Temporal lobe (tissue), 4 donors: ENCODE measurements at places on chromosomes 6 and 20. TPM values are rescaled to one million over a fixed set of nuclear protein-coding genes. Genes with fewer than 3 reads are reported as not detected.

The TDP2 gene
- total RNA-seq: 25.1 TPM

The DEF6 gene
- total RNA-seq: 0.49 TPM

The BACH2 gene
- 63.4 TPM for total RNA-seq

The SLC32A1 gene
- total RNA-seq: 5.9 TPM

The KHDC1L gene
- total RNA-seq: 0.49 TPM

The CDC25B gene
- 6.6 TPM for total RNA-seq

The PPP1R16B gene
- 10.1 TPM for total RNA-seq

The DCDC2 gene
- total RNA-seq: 1.7 TPM

The HNF4A gene
- not detected for total RNA-seq

The CST5 gene
- total RNA-seq: not detected

The C20orf204 gene
- total RNA-seq: 1.2 TPM

The F13A1 gene
- 3.2 TPM for total RNA-seq

The TMEM217 gene
- 0.49 TPM for total RNA-seq

The RHAG gene
- 0.49 TPM for total RNA-seq

The PHF20 gene
- 47.0 TPM for total RNA-seq

The VNN1 gene
- total RNA-seq: not detected

The STX7 gene
- total RNA-seq: 52.4 TPM

The AVP gene
- not detected for total RNA-seq
